Left cardiac atrium (tissue), 4 donors: ENCODE measurements at places on chromosomes 11 and 22. TPM values are rescaled to one million over a fixed set of nuclear protein-coding genes. Genes with fewer than 3 reads are reported as not detected.

The PIH1D2 gene
- total RNA-seq, result 1.3 TPM

The DLG2 gene
- 5.9 TPM for total RNA-seq

The PRAME gene
- total RNA-seq, result not detected

The NXPE4 gene
- not detected for total RNA-seq

The PHLDB1 gene
- total RNA-seq, result 108 TPM

The CAPN5 gene
- total RNA-seq, result 5.6 TPM

The UPK2 gene
- not detected for total RNA-seq

The PKNOX2 gene
- total RNA-seq, result 13.8 TPM

The PNPLA5 gene
- total RNA-seq, result not detected

The DEFB131B gene
- not detected for total RNA-seq

The BBOX1 gene
- 0.29 TPM for total RNA-seq

The CFAP300 gene
- 2.2 TPM for total RNA-seq

The CECR2 gene
- 5.6 TPM for total RNA-seq

The PDGFB gene
- 51.2 TPM for total RNA-seq

The SMTNL1 gene
- total RNA-seq, result not detected

The RBM7 gene
- total RNA-seq, result 19.1 TPM

The HTR3B gene
- not detected for total RNA-seq

The DDX25 gene
- total RNA-seq, result 0.21 TPM

The SYTL2 gene
- 7.2 TPM for total RNA-seq

The EXT2 gene
- total RNA-seq, result 33.7 TPM

The PHF21A gene
- total RNA-seq, result 40.4 TPM

The HOATZ gene
- not detected for total RNA-seq

The VPREB1 gene
- not detected for total RNA-seq

The KDM4E gene
- not detected for total RNA-seq

The P2RX3 gene
- 0.84 TPM for total RNA-seq

The ADM2 gene
- 0.15 TPM for total RNA-seq

The BRSK2 gene
- total RNA-seq, result 1.6 TPM

The GLYATL2 gene
- not detected for total RNA-seq

The CSRP3 gene
- total RNA-seq, result 1,159 TPM

The MUC5AC gene
- not detected for total RNA-seq

The LPXN gene
- 6.0 TPM for total RNA-seq

The RIBC2 gene
- total RNA-seq, result 0.39 TPM

The IGSF9B gene
- 33.3 TPM for total RNA-seq

The ATP6V1E1 gene
- total RNA-seq, result 191 TPM

The MIAT gene
- 1.9 TPM for total RNA-seq

The RAG2 gene
- total RNA-seq, result not detected

The OR10G7 gene
- total RNA-seq, result not detected

The OR1S2 gene
- not detected for total RNA-seq

The MMP27 gene
- total RNA-seq, result not detected

The C22orf31 gene
- total RNA-seq, result not detected

The GAL3ST1 gene
- total RNA-seq, result 0.29 TPM

The FBLN1 gene
- total RNA-seq, result 251 TPM

The TMEM126A gene
- 59.8 TPM for total RNA-seq

The GPR152 gene
- not detected for total RNA-seq

The HEPN1 gene
- not detected for total RNA-seq

The PKDREJ gene
- total RNA-seq, result 0.12 TPM

The CHADL gene
- 7.7 TPM for total RNA-seq

The WT1 gene
- 4.2 TPM for total RNA-seq

The PLAAT2 gene
- 0.32 TPM for total RNA-seq

The MUS81 gene
- total RNA-seq, result 36.1 TPM

The OR5B21 gene
- total RNA-seq, result not detected

The HSPB2 gene
- 49.6 TPM for total RNA-seq

The PANX1 gene
- total RNA-seq, result 16.2 TPM

The CRYBA4 gene
- not detected for total RNA-seq

The APOL4 gene
- 11.4 TPM for total RNA-seq

The TOMM22 gene
- 56.0 TPM for total RNA-seq

The DAGLA gene
- 5.0 TPM for total RNA-seq

The TRIM49 gene
- total RNA-seq, result not detected

The CLTCL1 gene
- 16.0 TPM for total RNA-seq

The PMM1 gene
- total RNA-seq, result 13.0 TPM
